Astrocyte (in vitro differentiated cells and primary cell): ENCODE measurements at places on chromosomes 2 and 18.

DNA sequence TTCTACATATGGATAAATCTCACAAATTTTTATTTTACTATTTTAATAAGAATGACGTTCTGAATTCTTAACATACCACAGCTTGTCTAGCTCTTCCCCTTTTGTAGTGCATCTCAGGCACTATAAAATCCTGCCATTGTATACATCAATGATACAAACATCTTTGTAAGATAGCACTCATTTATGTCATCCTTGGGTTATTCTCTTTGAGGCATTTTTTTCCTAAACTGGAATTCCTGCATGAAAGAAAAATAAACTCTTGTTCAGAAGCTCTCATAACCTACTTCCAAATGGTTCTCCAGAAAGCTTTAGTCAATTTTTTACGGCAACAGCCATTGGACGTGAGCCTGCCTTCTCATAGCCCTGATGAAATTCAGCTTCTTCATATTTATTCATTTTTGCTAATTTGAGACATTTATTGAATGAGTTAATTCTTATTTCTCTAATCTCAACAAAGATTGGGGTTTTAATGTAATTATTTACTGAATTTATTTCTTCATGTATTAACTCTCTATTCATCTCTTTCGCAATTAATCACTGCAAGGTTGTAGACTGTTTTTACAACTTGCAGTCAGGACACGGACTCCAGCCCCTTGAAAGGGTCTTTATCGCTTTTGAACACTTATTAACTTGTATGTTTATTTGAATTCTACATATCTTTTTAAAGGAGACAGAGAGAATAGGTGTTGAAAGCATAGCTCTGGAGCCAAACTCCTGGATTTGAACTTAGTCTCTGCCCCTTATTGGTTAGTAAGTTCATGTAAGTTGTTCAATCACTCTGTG lies 57.6 kb upstream of the PARD3B start:
- H3K27ac ChIP-seq, result no peak overlapping the region
- peaks cover 10% of the 10 kb centered on the region for H3K4me1 ChIP-seq
- H3K36me3 ChIP-seq, result no peaks in the 10 kb centered on the region
- H3K4me3 ChIP-seq, result no peak overlapping the region
- peak; percentile 28 for DNase-seq
- no peaks in the 10 kb centered on the region for H3K27me3 ChIP-seq

GRCh38 chr2:157256626-157257025 lies 879 bp upstream of the GALNT5 start:
- H3K36me3 ChIP-seq, result no peaks in the 10 kb centered on the region
- H3K4me3 ChIP-seq, result no peak overlapping the region
- no peak overlapping the region for H3K27ac ChIP-seq
- peaks cover 37% of the 10 kb centered on the region for H3K4me1 ChIP-seq
- DNase-seq, result peak; percentile 29

DNA sequence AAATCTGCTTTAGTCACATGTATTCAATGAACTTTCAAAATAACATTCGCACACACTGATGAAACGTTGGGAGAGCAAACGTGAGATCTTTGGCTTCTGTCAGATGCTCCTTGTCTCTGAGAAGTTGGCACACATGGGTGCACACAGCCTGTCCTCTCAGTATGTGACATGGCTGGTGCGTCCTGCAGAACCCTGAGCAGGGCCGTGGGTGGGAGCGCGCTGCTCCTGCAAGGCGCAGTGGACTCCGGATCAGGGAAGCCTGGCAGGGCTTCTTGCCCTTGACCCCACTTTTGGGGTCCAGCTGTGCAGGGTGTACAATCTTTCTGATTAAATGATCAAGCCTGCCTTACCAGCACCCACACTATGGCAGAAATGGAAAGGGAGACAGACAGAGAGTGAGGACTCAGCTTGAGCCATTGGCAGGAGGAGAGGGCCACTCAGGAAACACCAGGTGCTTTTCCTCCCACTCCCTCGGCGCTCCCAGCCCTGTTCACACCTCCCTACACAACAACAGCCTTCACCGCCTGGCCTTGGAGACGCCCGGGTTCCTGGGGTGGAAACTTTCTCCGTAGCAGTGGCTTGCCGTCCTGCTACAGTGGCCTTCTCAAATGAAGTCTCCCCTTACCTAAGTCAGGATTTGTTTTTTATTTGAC lies 108.4 kb upstream of the SNTG2 start:
- H3K36me3 ChIP-seq, result no peaks in the 10 kb centered on the region
- H3K27ac ChIP-seq, result no peak overlapping the region
- H3K4me1 ChIP-seq, result no peaks in the 10 kb centered on the region
- no peak for DNase-seq

GRCh38 chr2:174659069-174659900 lies 61.7 kb upstream of the WIPF1 start:
- no peaks in the 10 kb centered on the region for H3K27me3 ChIP-seq
- peaks cover 14% of the 10 kb centered on the region for H3K4me1 ChIP-seq
- H3K36me3 ChIP-seq, result no peaks in the 10 kb centered on the region
- H3K27ac ChIP-seq, result no peak overlapping the region
- H3K4me3 ChIP-seq, result no peak overlapping the region

DNA sequence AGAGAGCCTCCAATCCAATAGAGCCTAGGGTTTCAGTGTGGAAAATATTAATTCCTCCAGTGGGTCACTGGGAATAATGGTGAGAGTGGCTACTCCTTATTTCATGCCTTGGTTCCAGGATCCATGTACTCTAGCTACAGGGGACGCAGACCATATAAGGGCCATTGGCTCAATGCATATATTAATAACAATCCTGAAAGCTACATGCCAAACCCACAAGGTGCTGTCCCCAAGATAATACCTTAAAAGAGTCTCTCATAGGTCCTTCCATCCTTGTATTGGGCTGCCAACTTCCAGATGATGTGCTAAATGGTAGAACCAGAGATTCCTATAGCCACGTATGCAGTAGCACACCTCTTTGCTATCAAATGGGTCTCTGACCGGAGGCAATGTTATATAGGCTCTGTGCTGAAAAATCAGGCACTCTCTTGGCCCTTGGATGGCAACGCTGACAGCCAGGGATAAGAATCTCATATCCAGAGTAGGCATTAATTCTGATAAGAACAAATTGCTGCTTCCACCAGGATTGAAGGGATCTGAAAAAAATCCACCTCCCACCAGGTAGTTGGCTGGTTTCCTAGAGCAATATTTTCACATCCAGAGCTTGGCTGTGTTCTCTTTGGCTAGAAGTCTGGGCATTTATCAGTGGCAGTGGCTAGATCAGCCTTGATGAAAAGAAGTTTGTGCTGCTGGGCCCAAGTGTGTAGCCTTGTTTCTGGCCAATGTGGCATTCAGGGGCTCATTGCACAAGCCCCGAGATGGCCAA lies 218.1 kb upstream of the MGAT5 start:
- H3K36me3 ChIP-seq, result no peaks in the 10 kb centered on the region
- no peak overlapping the region for H3K4me3 ChIP-seq
- no peak for DNase-seq
- no peak overlapping the region for H3K27ac ChIP-seq
- H3K27me3 ChIP-seq, result peaks cover 5% of the 10 kb centered on the region

GRCh38 chr2:71685941-71686611 lies 232.7 kb downstream of the DYSF start:
- no peak for DNase-seq
- H3K4me3 ChIP-seq, result no peak overlapping the region
- no peaks in the 10 kb centered on the region for H3K4me1 ChIP-seq
- H3K27me3 ChIP-seq, result no peaks in the 10 kb centered on the region

DNA sequence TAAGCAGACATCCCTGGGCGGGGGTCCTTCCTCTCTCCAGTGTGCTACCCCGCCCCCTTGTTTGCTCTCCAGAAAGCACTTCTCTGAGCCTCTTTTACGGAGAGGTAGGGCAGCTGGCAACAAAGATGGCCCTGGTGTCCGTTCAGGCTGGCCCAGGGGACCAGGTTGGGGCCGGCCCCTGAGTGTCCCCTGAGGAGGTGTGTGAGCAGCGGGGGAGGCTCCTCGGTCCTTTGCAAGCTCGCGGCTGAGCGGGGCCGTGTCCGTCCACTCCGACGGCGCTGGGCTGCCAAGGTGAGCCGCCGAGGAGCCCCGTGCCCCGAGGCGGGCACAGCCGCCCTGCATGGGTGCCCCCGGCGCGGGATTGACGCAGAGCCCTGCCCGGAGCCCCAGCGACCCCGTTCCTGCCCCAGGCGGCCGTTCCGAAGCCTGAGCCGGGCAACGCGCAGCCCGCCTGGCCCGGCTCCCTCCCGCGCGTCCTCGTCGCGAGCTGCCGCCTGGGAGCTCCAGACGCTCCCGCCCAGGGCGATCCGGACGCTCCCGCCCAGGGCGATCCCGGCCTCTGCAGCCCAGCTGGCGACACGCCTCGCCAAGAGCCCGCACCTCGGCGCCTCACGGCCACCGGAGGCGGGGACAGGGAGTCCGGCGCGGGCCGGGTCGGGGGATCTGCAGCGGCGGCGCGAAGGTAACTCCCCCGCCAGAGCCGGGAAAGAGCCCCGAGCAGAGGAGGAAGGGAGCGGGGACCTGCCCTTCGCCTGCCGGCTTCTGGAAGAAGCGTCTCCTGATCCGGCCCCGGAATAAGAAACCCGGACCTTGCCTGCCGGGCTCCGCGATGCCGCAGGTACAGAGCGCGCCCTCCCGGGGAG lies at the start of gene PROKR1:
Gene PROKR1 (plus strand): TSS at position 569 of the 863 bp plus-strand sequence. CDS start 2,243 bp downstream, outside the sequence.
- peaks cover 52% of the 10 kb centered on the region for H3K27me3 ChIP-seq
- H3K4me1 ChIP-seq, result peaks cover 5% of the 10 kb centered on the region
- no peak within 1 kb of the TSS for H3K27ac ChIP-seq
- peak; percentile 5 for DNase-seq
- peak within 1 kb of the TSS; percentile 41 for H3K4me3 ChIP-seq

DNA sequence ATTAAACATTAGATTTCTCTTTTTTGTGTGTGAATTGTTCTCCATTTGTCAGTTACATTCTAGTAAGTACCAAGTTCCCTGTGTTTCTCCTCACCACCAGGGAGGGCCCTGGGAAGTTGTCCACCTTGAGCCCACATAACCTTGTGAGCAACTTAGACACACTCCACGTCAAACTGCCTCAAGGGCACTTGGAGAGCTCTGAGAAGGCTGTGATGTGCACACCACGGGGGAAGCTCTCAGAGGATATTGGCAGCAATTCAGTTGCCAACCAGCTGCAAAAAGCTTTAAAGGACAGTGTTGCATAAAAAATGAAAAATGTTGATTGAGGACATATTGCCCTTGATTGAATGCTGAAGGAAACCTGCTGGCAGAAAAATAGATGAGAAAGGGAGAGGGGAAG lies 743.6 kb downstream of the RNF144A start:
- no peak overlapping the region for H3K27ac ChIP-seq
- no peaks in the 10 kb centered on the region for H3K36me3 ChIP-seq
- H3K27me3 ChIP-seq, result no peaks in the 10 kb centered on the region
- DNase-seq, result no peak

DNA sequence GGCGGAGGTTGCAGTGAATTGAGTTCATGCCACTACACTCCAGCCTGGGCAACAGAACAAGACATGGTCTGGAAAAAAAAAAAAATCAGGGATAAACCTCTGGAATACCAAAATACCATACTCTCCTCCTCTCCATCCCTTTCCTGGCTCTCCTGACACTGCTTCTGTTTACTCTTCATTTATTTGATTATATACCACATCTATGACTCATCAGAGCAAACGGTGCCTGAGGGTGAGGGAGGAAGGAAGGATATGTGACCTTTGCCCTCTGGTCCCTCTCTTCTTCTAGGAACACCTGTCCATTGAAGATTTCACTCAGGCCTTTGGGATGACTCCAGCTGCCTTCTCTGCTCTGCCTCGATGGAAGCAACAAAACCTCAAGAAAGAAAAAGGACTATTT lies 30.0 kb downstream of the VIL1 start:
- H3K4me1 ChIP-seq, result peaks cover 7% of the 10 kb centered on the region
- H3K27ac ChIP-seq, result no peak overlapping the region
- no peak overlapping the region for H3K4me3 ChIP-seq
- no peak for DNase-seq
- H3K36me3 ChIP-seq, result no peaks in the 10 kb centered on the region

- H3K4me3 ChIP-seq, result no peak overlapping the region
- H3K36me3 ChIP-seq, result no peaks in the 10 kb centered on the region
- H3K27me3 ChIP-seq, result no peaks in the 10 kb centered on the region
- no peak overlapping the region for H3K27ac ChIP-seq
Observed at GRCh38 chr2:231686192-231687100, 21.9 kb upstream of the PTMA start.
